ENCODE measurements at places on chromosomes 11 and 22.

DNA sequence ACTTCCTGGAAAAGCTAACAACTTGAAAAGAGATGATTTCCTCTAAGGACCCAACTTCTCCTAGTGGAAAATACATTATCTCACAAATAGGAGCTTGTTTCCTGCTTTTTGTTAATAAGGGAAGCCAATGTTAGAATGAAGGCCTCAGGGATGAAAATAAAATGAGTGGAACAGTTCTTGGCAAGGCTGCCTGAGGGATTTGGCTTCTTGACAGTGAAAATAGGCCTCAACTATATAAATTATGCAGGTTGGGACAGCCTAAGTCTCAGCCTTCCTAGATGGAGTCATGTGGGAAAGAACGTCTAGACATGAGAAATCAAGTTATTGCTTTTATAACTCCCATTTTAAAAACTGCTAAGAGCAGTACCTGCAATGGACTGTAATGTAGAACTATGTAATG, 92.8 kb upstream of the FIBIN start:
- no peak for DNase-seq

DNA sequence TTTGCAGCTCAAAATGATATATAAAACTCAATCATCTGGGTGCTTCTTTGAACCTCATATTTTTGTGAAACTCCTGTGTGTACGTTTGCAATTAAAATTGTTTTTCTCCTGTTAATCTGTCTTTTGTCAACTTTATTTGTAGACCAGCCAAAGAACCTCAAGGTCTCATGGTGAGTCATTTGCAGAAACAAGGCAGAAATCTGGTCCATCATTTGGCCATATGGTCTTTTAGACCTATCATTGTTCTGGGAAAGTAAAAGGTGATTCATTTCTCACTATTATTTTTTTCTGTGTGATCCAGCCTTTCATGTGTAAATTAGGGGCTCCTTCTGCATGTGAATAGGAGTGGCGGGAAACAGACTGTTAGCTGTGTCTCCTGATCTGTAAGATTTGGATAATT, 399.1 kb upstream of the DDI1 start:
- no peak for DNase-seq

DNA sequence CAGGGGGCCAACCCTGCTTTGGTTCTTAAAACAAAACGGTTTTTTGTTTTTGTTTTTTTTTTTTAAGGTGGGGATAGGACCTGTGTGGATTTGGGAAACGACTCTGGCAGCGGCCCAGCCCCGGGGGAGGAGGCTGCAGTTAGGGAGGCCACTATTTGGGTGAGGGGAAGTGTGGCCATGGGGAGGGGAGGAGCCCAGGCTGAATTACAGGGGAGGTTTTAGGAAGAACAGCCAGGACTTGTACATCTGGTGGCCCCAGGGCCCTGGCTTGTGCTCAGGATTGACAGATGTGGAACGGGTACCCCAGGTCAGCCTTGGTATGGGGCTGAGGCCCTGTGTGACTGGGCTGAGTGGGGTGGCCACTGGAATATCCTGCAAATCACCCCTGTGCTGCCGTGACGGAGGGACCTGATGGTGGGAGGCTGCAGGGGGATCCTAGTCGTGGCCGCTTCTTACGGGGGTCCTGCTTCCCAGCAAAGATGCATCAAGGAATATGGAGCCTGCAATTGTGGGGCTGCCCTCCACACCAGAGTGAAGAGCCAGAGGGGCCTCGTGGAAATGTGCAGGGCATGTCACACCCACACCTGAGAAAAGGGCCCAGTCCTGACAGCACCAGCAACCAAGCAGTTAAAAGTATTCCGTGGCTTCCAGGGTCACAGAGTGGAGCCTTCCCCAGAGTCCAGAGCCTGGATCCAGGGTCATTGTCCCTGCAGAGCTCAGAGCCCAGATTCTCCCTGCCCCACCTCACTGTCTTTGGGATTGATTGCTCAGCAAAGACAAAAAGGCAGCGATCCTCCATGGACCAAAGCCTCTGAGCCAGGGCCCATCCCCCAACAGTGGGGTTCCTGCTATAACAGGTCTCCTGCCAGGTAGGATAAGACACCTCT, 55.2 kb upstream of the WNT7B start:
- no peak for DNase-seq

DNA sequence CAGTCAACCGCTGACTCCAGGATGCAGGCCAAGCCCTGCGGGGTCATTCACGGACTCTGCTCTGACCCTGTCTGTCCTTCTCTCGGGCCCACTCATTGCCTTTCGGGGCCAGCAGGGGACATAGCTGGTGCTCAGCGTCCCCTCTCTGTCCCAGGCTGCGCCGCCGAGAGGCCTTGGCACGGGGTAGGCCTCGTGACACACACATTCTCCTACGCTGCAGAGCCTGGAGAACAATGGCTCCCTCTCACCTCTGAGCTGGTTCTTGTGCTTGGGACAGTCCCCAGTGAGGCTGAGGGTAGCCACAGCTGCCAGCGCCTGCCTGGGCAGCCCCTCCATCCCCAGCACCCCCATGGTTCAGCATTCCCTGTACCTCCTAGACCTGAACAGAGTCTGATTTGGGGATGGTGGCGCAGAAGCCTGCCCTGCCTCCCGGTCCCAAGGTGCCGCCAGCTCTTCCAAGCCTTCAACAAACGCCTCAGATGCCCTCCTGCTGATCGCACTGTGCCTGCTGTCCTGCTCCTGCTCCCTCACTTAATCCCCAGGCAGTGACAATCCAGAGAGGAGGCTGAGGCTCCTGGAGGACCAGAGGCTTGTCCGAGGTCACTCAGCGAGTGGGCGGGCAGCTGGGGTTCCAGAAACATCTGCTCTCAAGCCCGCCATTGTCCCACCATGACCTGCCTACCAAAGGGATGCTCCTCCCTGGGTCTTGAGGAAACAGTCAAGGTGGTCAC, 30.4 kb downstream of the DUSP8 start:
- DNase-seq = no peak

GRCh38 chr11:117705866-117706265, 91.2 kb downstream of the DSCAML1 start:
- DNase-seq = no peak

DNA sequence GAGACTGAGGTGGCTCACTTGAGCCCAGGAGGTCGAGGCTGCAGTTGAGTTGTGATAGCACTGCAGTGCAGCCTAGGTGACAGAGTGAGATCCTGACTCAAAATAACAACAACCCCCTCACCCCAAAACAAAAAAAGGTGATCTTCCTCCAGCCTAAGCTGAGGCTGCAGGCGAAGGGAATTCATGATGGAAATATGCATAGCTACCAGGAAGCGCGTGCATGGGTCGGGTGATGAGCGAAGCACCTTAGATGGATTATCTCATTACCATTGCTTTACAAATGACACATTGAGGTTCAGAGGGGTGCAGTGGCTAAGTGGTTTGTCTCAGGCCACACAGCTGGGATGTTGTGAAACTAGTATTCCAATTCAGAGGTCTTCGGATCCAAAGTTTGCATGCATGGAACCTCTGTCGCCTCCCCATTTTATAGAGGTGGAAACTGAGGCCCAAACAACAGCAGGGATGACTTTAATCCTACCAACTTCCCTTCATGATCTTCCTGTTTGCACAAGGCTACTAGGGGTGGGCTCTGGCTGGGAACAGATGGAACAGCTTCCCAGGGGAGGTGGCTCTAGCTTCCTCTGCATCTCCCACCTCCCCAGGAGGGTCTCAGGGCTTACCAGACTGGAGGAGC, 4.6 kb downstream of the SLC29A2 start:
- DNase-seq = no peak

Measured in osteocyte (in vitro differentiated cells).